ENCODE measurements at places on chromosomes 13 and 19.
A peak's percentile ranks its signal among the peaks of the same experiment; 100 is the strongest.

GRCh38 chr13:24288870-24289269, 20.5 kb upstream of the C1QTNF9 start:
- DNase-seq, result no peak

GRCh38 chr19:4749870-4750590, 26.4 kb upstream of the DPP9 start:
- no peak for DNase-seq

- DNase-seq, result no peak
Measured at GRCh38 chr19:792306-792885, 4.9 kb upstream of the PTBP1 start.

GRCh38 chr13:94344126-94344818, 135.2 kb downstream of the DCT start:
- peak; percentile 44 for DNase-seq

GRCh38 chr19:49882643-49883042, 5.1 kb downstream of the TBC1D17 start:
- no peak for DNase-seq

GRCh38 chr13:38363219-38363618, 13.6 kb downstream of the UFM1 start:
- DNase-seq, result no peak

GRCh38 chr13:26379831-26380230, 125.9 kb downstream of the CDK8 start:
- DNase-seq, result no peak

- no peak for DNase-seq
Measured at GRCh38 chr19:41784743-41785142, 11.6 kb upstream of the CEACAM3 start.

GRCh38 chr13:106299621-106300020, 235.8 kb downstream of the EFNB2 start:
- DNase-seq, result no peak

- no peak for DNase-seq
Measured at GRCh38 chr13:90084684-90085290, 1262.7 kb upstream of the MIR17HG start.

GRCh38 chr19:7718668-7719067, 13.2 kb downstream of the CLEC4G start:
- no peak for DNase-seq

DNA sequence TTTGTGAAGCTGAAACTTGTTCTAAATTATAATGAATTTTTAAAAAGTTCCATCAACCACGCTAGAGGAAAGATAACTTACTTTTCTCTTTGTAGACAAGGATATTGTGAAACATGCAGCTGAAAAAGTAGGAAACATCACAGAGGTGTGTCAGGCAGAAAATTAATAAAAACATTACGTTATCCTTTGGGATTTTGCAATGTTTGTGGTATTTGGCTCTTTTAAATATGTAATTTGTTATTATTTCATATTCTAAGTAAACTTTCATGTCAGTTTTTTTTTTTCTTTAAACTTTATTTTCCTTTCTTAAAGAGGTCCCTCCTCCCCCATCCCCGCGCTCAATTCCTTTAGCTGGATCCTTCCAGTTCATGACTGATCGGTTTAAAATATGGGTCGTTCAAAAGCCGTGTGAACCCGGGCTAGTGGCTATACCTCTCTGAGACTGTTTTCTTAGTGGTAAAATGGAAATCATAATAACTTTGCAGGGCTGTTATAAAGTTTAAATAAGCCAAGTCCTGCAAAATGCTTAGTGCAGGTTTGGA, 740 bp upstream of the CCDC61 start:
- DNase-seq, result no peak

- peak; percentile 96 for DNase-seq
Measured at GRCh38 chr13:97223037-97223710, 1.0 kb downstream of the MBNL2 start.

DNA sequence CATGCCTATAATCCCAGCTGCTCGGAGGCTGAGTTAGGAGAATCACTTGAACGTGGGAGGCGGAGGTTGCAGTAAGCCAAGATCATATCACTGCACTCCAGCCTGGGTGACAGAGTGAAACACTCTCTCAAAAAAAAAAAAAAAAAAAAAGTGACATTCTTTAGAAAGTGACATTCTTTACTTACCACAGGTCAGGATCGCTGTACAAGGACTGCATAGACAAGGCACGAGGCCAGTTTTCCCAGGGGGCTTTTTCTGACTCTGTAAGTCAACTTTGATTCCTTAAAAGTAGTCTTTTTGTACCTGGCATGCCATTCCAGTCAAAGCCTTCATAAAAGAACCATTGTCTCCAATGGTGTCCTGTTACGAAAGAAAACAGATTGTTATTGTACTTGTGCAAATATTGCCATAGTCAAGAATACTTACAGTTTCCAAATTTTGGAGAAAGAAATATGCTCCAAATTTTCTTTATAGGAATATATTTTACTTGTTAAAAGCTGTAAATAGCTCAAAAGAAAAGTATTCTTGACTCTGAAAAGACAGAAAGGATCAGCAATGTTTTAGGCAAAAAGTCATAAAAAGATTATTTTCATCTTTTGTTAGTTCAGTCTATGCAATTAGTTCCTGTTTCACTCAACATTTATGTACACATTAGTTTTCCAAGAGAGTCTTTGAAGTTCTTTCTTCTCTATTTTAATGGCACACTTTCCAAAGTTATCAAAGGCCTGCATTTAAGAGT, 39.3 kb downstream of the CEACAM1 start:
- no peak for DNase-seq

GRCh38 chr13:106996867-106997618, 429.1 kb upstream of the ARGLU1 start:
- no peak for DNase-seq

DNA sequence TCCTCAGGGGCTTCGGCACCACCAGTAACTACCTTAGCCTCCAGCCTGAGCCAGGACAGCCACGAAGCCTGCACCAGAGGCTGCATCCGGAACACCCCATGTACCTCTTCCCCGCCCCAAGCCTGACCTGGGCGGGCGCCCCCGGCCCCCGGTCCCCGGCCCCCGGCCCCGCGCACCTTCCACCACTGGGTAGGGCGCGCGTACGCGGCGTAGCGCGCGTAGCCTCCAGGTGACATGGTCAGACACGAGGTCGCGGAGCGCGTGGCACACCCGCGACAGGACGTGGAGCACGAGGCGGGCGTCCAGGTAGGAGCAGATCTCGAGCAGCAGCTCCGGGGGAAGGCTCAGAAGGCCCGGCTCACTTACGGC, 450 bp downstream of the FBXW9 start:
- no peak for DNase-seq

GRCh38 chr19:21321996-21322395, 7.2 kb downstream of the ZNF708 start:
- no peak for DNase-seq

GRCh38 chr13:29453617-29454011, 141.9 kb downstream of the SLC7A1 start:
- DNase-seq, result no peak

GRCh38 chr19:58279042-58279924, 528 bp downstream of the ZNF8 start:
- DNase-seq, result peak; percentile 34

DNA sequence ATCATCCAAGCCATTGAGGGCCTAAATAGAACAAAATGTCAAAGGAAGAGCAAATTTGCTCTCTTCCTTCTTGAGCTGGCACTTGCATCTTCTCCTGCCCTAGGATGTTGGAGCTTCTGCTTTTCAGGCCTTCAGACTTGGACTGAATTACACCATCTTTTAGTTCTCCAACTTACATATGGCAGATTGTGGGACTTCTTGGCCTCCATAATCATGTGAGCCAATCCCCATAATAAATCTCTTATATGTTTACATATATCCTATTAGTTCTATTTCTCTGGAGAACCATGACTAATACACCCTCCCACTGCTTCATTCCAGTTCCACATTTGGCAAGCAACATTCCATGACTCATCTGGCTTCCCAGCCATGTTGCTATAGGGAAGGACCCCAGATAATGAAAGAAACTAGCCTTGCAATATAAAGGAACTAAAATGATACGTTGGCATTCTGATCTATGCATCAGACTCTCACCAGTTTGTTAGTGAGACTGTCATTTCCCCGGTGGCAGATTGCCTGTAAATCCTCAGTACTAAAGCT, 11.0 kb upstream of the ACOD1 start:
- DNase-seq, result peak; percentile 86

DNA sequence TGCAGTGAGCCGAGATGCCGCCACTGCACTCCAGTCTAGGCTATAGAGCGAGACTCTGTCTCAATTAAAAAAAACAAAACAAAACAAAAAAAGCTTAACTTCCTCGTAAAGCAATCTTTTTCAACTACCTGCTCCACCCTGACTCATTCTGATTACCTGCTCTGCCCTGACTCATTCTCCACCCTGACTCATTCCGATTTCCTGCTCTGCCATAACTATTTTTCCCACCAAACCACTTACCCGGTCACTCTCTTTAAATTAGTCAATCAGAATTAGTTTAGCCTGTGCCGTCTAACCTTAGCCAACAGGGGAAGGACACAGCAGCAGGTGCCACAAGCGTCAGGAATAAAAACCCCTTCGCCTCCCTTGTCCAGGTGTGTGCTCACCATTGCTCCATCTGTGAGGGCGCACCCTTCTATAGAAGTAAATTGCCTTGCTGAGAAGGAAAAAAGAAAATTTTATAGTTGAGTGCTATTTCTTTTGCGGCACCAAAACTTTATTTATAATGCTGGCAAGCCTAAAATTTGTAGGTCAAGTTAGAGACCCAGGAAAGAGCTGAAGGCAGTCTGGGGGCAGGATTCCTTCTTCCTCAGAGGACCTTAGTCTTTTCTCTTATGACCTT, 1.7 kb upstream of the IFT88 start:
- DNase-seq, result no peak

DNA sequence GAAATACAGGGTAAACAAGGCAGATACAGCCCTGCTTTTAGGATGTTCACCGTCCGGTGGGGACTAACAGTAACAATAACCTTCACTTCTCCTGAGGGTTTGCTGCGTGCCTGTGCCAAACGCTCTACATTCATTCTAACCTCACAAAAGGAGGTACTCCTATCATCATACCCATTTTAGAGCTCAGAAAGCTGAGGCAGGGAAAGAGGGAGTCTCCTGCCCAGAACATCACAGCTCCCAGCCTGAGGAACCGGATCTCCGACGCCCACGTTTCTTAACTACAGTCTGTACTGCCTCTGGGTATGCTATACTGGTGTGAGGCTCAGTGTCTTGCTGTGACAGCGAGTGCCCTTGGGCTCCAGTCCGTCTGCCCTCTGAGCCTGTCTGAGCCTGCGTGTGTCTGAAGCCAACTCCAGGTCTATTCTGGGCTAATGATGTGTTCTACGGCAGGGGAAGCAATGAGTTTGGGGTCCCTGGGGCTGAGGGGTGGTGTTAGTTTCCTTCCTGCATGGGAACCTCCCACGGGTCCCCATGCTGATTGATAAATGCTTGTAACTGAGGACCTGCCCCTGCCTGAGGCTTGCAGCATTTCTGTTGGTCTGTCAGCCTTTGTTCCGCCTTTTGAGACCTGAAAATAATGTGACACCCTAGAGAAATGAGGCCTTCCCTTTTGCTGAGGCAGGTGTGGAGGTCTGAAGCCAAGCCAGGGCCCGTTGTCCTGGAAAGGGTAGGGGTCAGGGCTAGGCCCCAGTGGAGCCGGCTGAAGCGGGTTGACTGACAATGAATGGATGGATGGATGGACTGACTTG, 4.9 kb downstream of the LIPE start:
- DNase-seq, result no peak

GRCh38 chr19:17091758-17092333, 16.3 kb downstream of the MYO9B start:
- no peak for DNase-seq

- DNase-seq, result no peak
Measured at GRCh38 chr19:34075661-34076091, 96.6 kb upstream of the LSM14A start.

GRCh38 chr19:33434886-33435705, 61.6 kb downstream of the CEBPG start:
- DNase-seq, result no peak

GRCh38 chr19:53808710-53809125, 15.4 kb downstream of the NLRP12 start:
- no peak for DNase-seq

DNA sequence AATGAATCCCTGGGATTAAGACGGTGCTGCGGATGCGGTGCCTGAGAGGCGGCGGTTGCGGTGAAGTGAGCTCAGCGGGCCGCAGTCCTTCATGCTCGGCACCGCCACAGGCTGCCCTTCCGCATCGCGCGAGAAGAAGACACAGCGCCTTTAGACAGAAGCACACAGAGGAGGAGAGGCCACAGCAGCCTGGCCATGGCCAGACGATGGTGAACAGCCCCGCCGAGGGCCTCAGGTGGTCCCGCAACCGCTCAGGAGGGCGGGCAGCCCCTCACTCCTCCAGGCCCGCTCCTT, 459.2 kb downstream of the MYO16 start:
- DNase-seq, result no peak

DNA sequence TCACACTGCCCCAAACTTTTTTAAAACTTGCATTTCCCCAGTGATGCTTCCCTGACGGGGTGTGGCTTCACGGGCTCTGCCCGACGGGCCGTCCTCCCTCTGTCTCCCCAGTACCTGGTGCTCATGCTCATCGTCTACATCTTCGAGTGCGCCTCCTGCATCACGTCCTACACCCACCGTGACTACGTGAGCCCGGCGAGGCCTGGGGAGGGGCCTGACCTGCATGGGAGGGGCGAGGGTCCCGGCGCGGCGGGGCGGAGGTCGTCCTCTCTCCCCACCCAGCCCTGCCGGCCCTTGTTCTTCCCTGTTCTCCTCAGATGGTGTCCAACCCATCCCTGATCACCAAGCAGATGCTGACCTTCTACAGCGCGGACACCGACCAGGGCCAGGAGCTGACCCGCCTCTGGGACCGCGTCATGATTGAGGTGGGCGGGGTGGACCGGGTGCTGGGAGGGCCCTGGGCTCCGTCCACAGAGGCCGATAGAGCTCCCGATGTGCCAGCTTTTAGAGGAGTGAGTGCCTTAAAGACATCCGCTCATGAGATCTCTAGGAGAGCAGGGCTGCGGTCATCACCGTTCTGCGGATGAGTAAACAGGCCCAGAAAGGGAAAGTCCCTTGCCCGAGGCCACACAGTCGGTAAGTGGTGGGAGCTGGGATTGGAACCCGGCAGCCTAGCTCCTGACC, 6.9 kb downstream of the UPK1A start:
- peak; percentile 37 for DNase-seq

GRCh38 chr13:29182216-29182615, 362.1 kb downstream of the MTUS2 start:
- no peak for DNase-seq

DNA sequence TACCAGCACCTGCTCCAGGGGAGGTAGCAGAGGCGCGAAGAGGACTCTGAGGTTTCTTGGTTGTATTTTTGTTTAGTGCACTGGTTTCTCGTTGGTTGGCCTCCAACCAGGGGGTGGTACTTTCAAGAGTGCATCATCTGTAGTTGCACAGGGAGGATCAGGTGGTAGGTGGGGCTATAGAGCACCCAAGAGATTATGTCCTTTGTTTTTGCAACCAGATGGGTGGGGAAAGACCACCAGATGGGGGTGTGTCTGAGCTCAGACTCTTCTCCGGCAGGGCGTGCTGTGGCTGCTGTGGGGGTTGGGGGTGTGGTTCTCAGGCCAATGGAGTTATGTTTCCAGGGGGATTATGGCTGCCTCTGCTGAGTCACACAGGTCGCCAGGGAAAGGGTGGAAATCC, 254.4 kb upstream of the KLF12 start:
- no peak for DNase-seq
